ENCODE measurements at places on chromosomes 3 and 15.

GRCh38 chr15:61483599-61483998 lies 254.5 kb upstream of the RORA start:
- no peak for DNase-seq

DNA sequence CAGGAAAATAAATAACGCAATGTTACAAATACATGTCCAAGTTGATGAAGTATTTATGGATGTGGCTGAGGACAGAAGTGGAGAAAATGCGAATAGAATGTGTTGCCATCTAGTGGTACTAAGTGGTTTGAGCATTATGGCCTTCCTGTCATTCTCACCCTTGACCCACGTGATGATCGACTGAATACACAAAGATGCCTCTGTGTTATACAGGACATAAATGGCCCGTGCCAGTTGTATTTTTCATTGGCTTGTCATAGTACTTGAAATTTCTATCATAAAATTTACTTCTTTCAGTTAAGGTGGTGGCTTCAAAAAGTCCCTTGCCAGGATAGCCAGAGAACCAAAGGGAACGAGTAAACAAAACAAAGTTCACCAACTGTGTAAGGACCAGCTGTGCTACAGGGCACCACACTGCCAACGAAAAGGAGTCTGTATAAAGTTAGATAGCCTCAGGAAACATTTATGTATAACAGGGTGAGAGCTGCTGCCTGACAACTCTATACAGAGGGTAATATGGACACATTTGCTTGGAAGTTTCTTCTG lies 103.7 kb downstream of the MYH15 start:
- DNase-seq, result no peak

GRCh38 chr3:71502066-71502625 lies 81.4 kb downstream of the FOXP1 start:
- no peak for DNase-seq

GRCh38 chr15:73001840-73002239 lies 50.4 kb upstream of the NEO1 start:
- DNase-seq, result no peak

GRCh38 chr3:25428789-25429335 lies 799 bp downstream of the RARB start:
- no peak for DNase-seq

GRCh38 chr15:22902578-22902977 lies 64.1 kb downstream of the NIPA2 start:
- DNase-seq, result no peak

- no peak for DNase-seq
Observed at GRCh38 chr3:15211937-15212336, 5.9 kb downstream of the CAPN7 start.

- no peak for DNase-seq
Observed at GRCh38 chr3:67578416-67578815, 76.0 kb downstream of the SUCLG2 start.

DNA sequence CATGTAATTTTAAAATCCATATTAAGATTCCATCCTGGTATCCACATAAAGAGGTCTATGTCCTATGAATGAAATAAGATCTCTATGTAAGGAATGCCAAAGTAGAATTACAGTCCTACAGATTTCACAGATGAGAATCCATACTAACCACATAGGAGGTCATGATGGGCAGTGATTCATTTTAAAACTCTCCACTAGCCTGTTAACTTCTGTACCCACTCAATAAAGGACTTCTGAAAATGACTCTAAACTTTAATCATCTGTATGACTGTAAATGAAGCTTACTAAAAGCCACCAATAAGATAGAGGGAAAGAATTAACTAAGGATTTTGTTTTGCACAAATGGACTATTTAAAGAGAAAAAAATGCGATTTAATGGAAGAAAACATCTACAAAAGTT lies 28.7 kb downstream of the MORC1 start:
- DNase-seq, result no peak

- DNase-seq, result no peak
Observed at GRCh38 chr15:79953951-79954444, 17.0 kb downstream of the BCL2A1 start.

DNA sequence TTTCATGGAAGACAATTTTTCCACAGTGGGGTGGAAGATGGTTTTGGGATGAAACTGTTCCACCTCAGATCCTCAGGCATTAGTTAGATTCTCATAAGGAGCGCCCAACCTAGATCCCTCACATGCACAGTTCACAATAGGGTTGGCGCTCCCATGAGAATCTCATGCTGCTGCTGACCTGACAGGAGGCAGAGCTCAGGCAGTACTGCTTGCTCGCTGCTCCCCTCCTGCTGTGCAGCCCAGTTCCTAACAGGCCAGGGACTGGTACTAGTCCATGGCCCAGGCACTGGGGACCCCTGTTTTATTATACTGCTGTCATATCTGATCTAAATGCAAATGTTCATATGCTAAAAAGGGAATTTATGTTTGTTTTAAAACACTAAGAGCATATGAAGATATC lies 9.8 kb upstream of the GRK7 start:
- no peak for DNase-seq

- no peak for DNase-seq
Observed at GRCh38 chr15:31481142-31481541, 154.5 kb downstream of the KLF13 start.

- no peak for DNase-seq
Observed at GRCh38 chr3:117589454-117589853, 879.9 kb downstream of the TUSC7 start.

GRCh38 chr3:30233913-30234646 lies 372.3 kb upstream of the TGFBR2 start:
- DNase-seq, result no peak

GRCh38 chr3:190562866-190563510 lies 49.1 kb downstream of the IL1RAP start:
- no peak for DNase-seq

- no peak for DNase-seq
Observed at GRCh38 chr3:104920512-104920911, 446.2 kb upstream of the ALCAM start.

DNA sequence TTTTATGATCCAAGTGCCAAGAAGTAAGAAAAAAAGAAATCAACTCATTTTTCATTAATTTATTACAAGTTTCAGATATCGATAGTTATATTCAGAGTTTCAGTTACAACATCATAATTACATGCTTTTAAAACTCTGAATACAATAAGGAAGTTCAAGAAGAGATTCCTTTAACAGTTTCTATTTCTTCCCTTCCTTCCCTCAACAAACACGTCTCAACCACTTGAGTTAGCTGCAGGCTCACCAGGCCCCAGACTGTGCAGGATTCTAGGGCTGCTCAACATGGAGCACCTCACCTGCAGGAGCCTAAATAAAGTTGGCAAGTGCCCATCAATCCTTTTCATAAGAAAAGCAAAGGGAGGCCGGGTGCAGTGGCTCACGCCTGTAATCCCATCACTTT lies 79.2 kb upstream of the FNDC3B start:
- no peak for DNase-seq

GRCh38 chr3:125023833-125024555 lies 31.8 kb downstream of the HEG1 start:
- DNase-seq, result no peak

DNA sequence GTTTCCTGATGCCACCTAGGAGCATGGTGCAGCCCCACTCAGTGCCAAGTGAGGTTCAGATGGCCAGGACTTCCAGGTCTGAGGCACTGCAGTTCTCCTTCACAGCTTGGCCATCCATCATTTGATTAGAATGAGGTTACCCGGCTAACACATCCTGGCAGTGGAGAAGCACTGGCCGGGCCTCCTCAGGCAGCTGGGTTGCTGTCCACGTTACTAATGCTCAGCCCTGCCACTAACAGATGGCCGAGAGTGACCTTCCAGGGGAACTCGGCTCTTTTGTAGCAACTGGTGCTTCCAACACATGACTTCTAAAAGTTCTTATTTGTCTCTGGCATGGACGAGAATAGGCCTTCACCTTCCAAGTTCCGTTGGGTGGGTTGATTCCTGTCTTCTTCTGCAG lies 204.6 kb upstream of the CFAP20DC start:
- DNase-seq, result no peak

- DNase-seq, result no peak
Observed at GRCh38 chr3:29594261-29594660, 313.4 kb downstream of the RBMS3 start.

- DNase-seq, result no peak
Observed at GRCh38 chr3:178203165-178203564, 333.1 kb upstream of the KCNMB2 start.

GRCh38 chr3:34202975-34203374 lies 404.5 kb downstream of the PDCD6IP start:
- no peak for DNase-seq

DNA sequence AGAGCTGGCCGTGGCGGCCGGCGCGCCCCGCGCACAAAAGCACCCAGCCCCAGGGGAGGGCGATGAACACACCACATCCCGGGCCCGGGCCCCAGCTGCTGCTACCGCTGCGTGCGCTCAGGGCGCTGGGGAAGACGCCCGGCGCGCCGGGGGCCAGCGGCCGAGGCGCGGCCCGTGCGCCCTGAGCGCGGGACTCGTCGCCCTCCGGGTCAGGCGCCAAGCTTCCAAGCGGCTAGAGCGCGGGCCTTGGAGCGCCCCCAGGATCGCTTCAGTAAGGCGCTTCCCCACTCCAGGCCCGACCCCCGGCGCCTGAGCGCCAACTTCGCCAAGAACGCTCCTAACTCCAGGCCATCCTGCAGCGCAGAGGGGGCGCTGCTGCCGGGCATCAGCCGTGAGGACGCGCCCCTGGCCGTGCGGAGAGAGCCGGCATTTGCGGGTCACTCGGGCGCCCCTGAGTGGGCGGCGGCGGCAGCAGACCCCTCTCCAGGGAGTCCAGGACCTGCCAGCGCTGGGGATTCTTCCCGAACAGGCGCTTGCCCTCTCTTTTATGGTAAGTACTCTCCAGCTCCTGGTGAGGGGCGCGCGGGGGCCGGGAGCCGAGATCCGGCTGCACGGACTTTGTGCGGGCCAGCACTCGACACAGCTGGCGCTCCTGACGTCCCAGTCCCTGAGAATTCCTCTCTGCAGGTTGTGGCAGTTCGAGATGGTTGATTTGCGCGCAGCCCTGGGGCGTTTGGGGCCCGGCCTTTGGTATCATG lies 475 bp downstream of the SPSB4 start:
- no peak for DNase-seq

DNA sequence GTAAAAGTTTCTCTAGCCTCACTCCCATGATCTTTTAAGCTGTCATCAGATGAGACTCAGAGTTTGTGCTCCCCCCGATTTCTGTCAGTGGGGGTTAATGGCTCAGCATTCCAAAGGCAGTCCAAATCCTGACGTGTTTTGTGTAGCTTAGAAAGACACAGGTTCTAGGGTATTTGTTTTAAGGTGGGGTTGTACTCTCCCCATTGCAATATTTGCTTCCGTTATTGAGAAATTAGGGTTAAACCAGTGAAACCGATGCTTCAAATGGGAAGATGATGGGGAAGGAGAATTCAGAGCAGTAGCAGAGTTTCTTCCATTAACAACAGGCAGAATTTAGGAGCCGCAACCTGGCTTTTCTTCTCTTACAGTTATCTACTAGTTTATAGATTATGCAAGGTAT lies 3.4 kb downstream of the PIGB start:
- no peak for DNase-seq

GRCh38 chr3:14554715-14555114 lies 14.6 kb upstream of the GRIP2 start:
- DNase-seq, result no peak

- no peak for DNase-seq
Observed at GRCh38 chr15:59432389-59432788, 5.6 kb upstream of the FAM81A start.

DNA sequence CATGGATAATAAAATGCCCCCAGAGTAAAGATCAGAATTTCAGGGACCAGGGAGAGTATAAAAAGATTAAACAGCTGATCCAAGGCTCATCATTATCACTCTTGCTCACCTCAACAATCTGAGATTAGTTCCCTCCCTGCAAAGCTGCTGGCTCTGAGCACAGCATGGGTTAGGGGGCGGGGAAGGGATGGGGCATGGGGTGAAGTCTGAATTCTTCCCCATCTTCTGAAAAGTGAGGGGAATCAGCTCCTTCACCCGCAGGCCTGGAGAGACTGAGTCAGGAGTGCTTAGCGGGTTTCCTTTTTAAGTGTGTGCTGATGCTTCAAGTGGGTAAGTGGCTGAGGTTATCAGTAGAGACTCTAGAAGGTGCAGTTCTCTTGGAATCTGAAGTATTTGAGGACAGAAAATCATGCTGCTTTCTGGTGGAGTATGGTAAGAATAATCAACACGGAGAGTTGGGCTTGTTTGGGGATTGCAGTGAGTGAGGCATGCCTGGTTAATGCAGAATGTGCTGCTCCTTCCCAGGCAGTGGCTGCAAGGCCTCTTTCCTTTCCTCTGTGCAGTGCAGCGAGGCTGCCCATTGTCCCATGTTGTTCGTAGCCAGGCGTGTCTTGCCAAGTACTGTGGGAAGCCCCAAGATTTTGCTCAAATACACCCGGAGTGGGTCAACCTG lies 59.2 kb upstream of the TRAK1 start:
- DNase-seq, result no peak

- no peak for DNase-seq
Observed at GRCh38 chr3:111200027-111200426, 128.4 kb downstream of the NECTIN3 start.

DNA sequence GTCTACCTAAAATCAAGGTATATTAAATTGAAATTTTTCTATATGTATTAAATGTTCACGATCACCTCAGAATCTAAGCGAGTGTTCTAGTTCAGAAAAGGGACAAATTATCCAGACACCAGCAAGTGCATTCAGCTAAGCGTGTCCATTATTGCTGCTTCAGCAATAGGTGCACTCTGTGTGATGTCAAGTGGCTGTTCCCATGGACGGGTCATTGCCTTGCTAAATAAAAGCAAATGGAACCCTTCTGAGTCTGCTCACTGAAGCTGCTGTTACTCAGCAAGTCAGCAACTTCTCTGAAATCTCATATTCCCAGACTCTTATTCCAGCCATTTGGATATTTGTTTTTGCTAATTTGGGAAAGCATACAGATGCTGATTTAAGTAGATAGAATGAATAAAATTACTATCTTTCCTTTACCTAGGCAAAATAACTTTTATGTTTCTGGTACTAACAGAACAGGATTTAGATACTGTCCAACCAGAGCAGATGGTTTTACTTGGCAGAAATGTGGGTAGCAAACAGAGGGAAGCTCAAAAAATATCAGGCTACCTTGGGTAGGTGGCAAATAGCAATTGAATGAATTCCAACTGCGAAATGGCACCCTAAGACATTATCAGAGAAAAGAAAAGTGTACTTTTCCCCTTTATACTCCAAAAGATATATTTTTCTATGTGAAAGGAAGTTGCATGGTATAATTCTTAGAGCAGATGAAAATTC lies 407.0 kb downstream of the GAP43 start:
- DNase-seq, result no peak

GRCh38 chr3:11195721-11196332 lies 41.5 kb downstream of the HRH1 start:
- DNase-seq, result no peak

GRCh38 chr3:107432013-107432515 lies 54.8 kb downstream of the CCDC54 start:
- no peak for DNase-seq

DNA sequence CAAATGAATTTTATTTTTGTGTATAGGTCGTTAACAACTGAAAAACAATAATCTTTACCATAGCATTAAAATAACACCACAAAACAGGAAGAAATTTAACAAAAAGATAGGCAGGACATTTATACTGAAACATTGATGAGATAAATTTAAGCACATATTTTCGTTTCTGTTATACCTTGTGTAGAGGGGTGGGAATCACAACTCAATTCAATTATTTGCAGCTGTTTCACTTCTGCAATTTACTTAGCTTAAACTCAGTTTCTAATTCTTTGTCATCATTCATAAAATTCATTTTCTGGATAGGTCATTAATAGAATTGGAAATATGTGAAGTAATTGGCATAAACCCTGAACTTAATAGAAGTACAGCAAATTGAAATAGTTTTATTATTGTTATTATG lies 42.3 kb downstream of the TP63 start:
- no peak for DNase-seq

GRCh38 chr15:60787837-60788691 lies 309.1 kb upstream of the ICE2 start:
- DNase-seq, result no peak

Measured in omental fat pad (tissue), 4 donors.